ENCODE measurements at places on chromosomes 7 and 10.

GRCh38 chr10:86981716-86982115 lies 13.4 kb downstream of the ADIRF start:
- no peak for DNase-seq

DNA sequence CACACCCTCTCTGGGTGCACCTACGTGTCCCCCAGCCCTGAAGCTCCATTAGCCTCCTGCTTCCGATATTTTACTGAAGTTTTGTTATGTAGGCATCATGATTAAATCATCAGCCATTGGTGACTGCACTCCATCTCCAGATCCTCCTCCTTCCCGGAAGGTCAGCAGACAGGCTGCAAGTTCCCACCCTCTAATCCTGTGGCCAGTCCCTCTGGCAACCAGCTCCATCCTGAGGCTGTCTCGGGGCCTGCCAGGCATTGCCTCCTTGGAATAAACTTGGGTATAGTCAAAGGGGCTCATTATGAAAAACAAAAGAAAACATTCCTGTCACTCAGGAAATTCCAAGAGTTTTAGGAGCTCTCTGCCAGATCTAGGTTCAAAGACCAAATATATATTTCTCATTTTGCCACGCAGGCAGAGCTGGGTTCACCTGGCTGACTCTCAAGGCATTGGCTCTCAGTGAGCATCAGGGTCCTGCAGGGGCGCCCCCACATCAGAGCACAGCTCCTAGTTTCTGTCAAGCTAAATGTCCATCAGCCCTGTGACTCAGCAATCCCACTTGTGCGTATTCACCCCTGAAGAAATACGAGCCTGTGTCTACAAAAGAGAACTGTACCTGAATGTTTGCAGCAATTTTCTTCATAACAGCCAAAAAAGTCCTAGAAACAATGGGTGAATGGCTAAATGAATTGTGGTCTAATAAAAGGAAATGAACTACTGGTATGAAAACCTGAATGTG lies 27.4 kb upstream of the TMEM72 start:
- DNase-seq: no peak

- no peak for DNase-seq
Observed at GRCh38 chr7:107742678-107743566, 1.0 kb upstream of the CBLL1 start.

DNA sequence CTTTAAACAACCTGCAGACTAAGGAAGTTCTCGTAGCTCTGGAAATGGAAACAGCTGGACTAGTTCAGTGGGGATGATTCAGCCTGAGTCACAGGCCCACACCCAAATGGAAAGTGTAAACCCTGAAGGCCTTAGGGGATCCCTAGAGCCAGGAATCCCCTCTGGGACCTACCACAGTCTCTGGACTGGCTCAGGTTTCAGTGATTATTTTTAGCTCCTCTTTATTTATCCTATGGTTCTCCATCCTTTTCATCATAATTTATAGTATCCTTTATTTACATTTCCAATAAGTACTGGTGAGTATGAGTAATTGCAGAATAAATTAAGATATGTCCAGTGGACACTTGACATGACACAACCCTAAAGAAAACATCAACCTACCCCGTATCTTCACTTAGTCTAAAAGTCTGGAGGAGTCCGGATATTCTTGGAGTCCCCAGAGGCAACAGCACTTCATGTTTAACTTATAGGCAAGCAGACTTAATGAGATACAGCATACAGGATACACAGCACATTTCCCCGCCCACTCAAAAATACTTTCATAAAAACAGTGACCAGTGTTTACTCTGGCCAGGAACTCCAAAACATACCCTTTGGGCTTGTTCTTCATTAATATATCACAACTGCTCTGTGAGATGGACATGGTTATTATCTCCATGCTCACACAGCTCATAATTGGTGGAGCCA lies 28.4 kb upstream of the SEMA3E start:
- DNase-seq: no peak

- DNase-seq: no peak
Observed at GRCh38 chr10:62034096-62034640, 132.7 kb downstream of the ARID5B start.

- no peak for DNase-seq
Observed at GRCh38 chr7:136293272-136293671, 316.1 kb upstream of the MTPN start.

GRCh38 chr10:34433241-34434076 lies 381.6 kb downstream of the PARD3 start:
- no peak for DNase-seq

- DNase-seq: no peak
Observed at GRCh38 chr10:116848032-116848943, 1.0 kb upstream of the ENO4 start.

- DNase-seq: no peak
Observed at GRCh38 chr7:44693641-44694313, 54.9 kb upstream of the ZMIZ2 start.

- no peak for DNase-seq
Observed at GRCh38 chr7:867406-868188, 8.8 kb upstream of the GET4 start.

GRCh38 chr10:89302625-89303024 lies 779 bp downstream of the IFIT2 start:
- DNase-seq: no peak

DNA sequence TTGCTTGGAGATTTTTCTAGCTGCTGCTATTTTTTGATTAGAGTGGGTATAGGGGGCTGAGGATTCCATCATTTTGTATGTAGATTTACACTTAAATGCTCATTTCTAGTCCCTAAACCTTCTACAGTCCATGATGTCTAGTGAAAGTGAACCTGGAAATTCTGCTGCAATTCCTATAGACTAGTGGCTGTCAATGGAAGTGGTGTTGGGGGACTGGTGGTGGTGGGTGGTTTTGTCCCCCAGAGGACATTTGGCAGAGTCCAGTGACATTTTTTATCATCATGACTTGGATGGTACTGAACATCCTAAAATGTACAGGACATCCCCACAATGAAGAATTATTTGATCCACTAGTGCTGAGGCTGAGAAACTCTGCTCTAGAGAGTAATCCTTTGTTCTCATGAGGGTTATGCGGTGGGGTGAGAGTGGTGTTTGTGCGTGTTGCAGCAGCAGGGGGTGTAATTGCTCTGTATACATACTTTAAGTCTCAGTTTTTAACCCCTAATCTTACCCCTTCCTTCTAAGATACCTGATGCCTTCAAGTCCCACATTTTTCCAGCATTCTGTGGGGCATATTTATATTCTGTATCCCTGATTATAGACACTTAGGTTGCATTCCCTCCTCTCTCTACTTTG lies 35.0 kb downstream of the KIF11 start:
- DNase-seq: no peak

DNA sequence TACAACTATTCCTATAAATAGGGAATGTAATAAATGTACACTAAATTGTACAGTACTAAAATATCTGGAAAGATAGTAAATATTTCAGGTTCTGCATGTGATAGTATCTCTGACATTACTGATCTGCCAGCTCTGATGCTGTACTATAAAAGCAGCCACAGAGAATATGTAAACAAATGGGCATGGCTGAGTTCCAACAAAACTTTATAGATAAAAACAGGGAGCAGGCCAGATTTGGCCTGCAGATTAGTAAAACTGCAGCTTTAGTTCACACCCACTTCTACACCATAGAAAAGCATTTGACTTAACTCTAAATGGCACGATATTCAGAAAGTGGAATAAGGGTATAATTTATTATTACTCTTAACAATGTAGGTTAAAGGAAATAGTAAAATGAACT lies 18.8 kb upstream of the TLL2 start:
- DNase-seq: no peak

DNA sequence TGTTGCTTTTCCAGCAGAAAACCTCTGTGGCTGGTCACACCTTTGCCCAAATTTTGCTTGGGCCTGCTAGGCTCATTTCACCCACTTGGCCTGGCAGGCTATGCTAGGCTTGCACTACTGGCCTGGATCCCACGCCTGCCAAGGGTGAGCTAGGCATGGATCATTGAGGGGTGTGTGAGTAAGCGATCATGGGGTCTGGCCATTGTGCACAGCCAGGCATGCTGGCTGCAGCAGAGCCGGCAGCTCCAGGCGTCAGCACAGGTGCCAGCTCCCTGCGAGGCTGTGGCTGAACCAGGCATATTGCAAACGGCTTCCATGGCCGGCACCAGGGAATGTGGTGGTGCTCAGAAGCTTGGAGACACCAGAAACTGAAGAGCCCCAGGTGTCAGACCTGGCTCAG lies 19.2 kb downstream of the CFAP70 start:
- DNase-seq: no peak

DNA sequence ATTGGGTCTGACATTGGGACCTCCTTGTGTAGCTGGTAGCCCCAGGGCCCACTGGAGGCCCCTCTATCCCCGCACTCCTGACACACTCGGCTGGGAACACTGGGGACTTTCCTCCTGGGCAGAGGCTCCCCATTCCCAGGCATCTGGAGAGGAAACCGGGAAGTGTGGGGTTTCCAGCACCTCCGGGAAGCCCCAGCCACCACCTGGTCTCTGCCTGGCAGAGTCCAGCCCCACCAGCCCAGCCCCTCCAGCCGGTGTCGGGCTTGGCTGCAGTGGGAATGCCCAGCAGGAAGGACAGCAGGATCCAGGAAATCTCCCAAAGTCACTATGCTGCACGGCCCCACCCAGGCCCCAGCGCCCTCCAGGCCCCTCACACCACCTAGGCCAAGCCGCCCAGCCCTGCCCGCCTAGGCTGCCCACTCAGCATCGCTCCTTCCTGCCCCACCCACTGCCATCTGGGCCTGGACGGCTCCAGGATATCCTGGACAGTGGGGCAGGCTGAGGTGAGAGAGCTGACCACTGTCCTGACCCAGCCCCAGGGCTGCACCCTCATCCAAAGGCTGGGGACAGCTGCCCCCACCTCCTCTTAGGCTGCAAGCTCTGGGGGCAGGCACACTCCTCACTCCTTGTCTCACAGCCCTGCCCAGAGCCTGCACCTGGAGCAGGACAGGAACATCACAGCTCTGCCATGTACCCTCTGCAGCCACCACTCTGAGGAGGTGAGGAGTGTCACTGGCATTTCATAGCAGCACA lies 11.8 kb downstream of the RASGEF1A start:
- DNase-seq: no peak

Data from esophagus squamous epithelium (tissue), 5 donors.